ENCODE measurements at places on chromosomes 13 and 19.

DNA sequence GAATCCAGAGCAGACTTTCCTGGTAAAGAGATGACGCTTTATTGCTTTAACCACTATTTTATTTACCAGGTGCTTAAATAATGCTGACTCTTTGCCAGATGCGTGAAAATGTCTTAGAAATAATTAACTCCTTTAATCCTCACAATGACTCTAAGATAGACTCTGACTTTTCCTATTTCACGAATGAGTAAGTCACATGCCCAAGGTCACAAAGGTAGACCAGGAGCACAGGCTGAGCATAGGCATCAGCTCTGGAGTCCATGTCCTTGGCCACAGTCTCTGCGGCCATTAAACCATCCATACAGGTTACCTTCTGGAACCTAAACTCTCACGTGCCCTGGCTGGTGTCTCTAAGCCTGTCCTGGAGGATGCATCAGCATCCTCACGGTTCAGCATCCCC is 87.3 kb downstream of the ERCC5 start:
- DNase-seq = no peak

GRCh38 chr19:5877427-5877826 is 7.1 kb upstream of the FUT5 start:
- no peak for DNase-seq

- no peak for DNase-seq
These were observed 32.7 kb upstream of the GPR183 start for GRCh38 chr13:99339736-99340397.

DNA sequence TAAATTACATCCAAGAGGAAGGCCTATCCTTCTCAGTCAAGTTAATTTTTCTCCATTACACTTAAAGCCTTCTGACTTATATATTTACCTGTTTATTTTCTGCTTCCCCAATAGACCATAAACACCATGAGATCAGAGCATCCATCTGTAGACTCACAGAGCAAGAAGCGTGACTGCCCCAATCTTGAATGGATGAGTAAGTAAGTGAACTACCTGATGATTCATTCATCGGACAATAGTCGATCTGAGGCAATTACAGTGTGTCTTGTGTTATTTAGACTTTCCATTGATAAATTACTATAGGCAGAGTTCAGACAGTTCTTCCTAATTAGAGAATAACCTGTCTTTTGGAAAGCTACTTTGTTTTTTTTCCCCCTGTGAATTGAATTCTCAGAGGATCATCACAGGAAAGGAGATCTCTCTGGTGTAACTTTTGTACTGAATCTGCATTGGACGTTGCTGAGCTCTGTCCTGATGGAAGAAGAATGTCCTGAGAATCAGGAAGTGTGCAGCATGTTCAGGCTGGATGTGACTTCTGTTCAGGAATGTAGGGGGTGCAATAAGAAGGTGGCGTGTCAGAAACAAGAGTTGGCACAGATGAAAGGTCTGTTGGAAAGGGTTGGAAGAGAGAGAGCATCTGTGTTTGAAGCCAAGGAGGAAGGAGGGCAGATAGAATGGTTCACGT is 367.0 kb downstream of the NALCN start:
- DNase-seq = no peak

Measured in naive thymus-derived CD8-positive, alpha-beta T cell (primary cell).